Fibroblast of skin of left quadriceps (primary cell): ENCODE measurements at places on chromosomes 16 and 17.

DNA sequence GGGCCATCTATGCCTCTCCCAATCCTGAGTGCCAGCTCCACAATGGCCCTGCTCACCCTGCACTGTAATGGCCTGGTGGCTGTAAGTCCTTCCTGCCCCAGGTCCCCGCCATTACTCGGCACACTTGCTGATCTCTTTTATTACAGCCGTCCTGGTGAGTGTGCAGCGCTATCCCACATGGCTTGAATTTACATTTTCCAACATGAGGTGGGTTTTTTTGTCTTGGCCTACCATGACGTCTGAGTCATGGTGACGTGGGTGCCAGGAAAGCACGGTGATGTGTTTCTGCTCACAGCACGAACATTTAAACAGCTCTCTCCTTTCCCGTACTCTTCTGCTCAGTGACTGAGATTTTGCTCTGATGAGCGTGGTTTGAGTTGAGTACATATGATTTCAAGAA, 55.2 kb upstream of the FOXF1 start:
- peak; percentile 93 for DNase-seq

GRCh38 chr16:16164243-16164642, 59.1 kb downstream of the ABCC6 start:
- no peak for DNase-seq

GRCh38 chr16:21689107-21689506, 25.3 kb downstream of the OTOA start:
- DNase-seq: no peak

GRCh38 chr17:30086896-30087295, 29.7 kb upstream of the NSRP1 start:
- no peak for DNase-seq

DNA sequence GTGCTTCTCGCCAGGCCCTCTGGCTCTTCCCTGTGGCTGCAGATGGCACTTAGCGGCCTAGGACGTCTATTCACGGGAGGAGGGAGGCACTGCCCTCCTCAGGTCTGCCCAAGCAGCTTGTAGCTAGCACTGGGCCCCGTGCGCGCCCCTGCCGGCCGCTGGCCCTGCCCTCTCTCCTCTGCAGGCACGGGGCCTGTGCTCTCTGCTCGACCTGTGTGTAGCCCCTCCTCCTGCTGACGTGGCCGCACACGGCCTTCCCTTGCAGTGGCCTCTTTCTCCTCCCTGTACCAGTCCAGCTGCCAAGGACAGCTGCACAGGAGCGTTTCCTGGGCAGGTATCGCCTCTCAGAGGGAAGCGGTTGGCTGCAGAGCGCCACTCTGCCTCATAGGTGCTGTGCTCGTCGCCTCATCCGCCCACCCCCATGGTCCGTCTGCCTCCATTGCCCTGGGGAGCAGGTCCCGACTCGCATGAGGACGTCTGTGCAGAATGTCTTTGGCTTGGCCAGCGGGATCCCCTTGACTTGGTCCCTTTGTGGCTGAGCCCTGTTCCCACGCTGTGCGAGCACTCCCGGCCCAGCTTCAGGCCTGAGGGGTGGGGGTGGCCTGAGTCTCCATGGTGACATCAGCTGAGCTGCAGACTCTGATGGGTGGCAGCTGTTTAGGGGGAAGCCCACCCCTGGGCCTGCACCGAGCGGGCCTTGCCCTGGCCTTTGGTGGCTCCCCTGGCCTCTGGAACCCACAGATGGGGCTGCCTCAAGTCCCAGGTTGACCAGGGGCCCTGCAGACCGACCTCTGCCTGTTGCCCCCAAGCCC, 34.6 kb downstream of the TSC2 start:
- no peak for DNase-seq

DNA sequence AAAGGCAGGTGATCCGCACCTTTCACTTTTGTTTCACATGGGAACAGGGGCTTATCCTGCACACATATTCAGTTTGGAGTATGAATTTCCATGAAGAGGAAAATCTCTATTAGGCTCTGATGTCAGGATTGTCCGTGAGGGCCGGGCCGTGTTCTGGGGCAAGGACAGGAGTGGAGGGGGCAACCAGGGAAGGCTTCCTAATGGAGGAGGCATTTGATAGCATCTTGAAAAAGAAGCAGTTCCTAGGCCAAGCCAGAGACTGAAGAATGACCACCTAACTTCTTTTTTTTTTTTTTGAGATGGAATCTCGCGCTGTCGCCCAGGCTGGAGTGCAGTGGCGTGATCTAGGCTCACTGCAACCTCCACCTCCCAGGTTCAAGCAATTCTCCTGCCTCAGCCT, 174.2 kb downstream of the SEC14L1 start:
- no peak for DNase-seq

DNA sequence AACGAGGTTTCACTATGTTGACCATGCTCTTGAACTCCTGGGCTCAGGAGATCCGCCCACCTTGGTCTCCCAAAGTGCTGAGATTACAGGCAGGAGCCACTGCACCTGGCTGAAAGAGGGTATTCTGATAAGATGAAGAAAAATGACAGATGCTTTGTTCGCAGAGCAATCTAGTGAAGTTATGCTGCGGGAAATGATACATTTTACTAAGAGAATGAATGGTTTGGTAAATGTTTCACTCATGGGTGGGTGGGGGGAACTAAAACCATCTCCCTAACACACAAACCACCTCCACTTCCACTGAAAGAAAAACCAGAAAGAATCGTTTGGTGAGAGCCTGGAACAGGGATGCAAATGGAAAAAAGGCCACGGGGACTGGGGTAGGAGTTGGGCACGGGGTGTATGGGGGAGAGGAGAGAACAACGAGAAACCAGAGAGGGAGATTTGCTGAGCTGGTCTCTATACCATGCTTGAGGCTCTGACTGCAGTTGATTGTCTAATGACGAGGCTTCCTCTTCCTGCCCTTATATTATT, 19.0 kb upstream of the XYLT2 start:
- no peak for DNase-seq

- no peak for DNase-seq
These were observed 6.2 kb downstream of the PHF12 start for GRCh38 chr17:28944862-28945741.

- peak; percentile 32 for DNase-seq
These were observed at the start of the genes ABI3 and GNGT2 for GRCh38 chr17:49210158-49211029. Gene ABI3 (plus strand): TSS chr17:49210707. CDS start chr17:49210725, 18 bp downstream. Gene GNGT2 (minus strand): TSS chr17:49210574. CDS start chr17:49207422, 3,152 bp downstream.

DNA sequence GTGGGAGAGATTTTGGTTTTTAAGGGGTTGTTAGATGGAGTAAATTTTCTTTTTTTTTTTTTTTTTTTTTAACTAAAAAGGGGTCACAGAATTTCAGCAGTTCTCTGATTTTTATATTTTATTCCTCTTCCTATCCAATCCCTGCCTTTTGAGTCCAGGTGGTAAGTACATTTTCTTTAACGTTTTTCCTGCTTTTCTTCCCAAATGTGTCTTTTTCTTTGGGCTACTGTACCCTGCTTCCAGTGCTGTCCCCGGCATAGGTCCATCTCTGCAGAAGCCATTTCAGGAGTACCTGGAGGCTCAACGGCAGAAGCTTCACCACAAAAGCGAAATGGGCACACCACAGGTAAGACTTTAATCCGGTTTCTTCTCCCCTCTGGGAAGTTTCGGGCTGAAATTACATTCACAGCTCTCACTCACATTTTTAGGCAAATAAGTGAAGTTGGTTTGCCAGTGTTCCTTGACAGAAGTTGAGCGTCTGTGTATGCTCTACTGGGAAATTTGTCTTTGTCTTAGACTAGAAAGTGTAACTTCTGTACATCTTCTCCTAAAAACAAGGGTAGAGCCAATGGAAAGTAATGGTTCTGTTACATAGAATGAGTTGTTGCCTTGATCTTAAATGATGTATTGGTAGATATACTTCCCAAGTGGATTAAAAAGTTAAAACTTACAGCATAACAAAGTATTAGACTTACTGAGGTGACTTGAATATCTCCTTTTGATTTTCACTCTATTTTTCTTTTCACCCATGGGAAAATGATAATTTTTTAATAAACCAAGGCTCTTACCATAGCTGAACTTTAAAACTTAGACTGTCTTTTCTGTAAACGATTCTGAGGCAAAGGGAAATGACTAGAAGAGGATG, 54.5 kb downstream of the TUBD1 start:
- no peak for DNase-seq

GRCh38 chr16:89661215-89661614, 3.6 kb downstream of the SPATA33 start:
- DNase-seq: no peak

DNA sequence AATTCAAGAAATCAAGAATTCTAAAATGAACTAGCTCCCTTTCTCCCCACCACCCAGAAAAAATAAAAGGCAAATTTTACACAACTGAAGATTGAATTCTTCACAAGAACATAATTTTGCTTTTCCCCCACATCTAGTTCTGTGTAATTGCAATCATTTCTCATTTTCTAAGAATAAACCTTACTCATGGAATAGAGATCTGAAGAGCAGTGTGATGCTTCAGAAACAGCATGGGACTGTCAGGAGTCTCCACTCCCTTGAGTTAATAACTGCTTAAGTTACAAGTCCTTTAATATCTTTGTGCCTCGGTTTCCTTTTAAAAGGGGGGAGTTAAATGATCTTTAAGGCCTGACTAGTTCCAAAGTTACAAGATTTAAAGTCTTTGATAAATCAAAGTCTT, 53.7 kb downstream of the CACNG1 start:
- DNase-seq: no peak

- DNase-seq: no peak
These were observed 14.6 kb downstream of the MAPT start for GRCh38 chr17:45908935-45909334.

DNA sequence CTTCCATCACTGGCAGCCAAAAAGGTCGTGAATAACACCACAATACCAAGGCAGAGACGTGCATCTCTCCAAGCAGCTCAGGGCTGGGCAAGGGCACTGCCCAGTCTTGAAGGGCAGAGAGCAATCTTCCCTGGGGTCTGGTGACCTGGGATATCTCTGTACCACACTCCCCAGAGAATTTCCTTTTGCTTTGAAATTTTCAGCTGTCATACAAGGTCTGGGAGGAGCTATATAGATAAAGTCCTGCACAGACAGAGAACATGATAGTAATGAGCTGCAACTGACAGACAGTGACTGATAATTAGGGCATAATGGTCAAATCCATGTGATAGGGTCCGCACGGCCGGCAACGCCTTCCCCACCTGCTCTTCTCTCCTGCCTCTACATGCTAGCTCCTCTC, 68.2 kb downstream of the DYNLRB2 start:
- no peak for DNase-seq

- no peak for DNase-seq
These were observed 136.5 kb downstream of the FTO start for GRCh38 chr16:53840456-53840855.

GRCh38 chr17:60137731-60138130, 12.0 kb upstream of the CA4 start:
- DNase-seq: no peak

DNA sequence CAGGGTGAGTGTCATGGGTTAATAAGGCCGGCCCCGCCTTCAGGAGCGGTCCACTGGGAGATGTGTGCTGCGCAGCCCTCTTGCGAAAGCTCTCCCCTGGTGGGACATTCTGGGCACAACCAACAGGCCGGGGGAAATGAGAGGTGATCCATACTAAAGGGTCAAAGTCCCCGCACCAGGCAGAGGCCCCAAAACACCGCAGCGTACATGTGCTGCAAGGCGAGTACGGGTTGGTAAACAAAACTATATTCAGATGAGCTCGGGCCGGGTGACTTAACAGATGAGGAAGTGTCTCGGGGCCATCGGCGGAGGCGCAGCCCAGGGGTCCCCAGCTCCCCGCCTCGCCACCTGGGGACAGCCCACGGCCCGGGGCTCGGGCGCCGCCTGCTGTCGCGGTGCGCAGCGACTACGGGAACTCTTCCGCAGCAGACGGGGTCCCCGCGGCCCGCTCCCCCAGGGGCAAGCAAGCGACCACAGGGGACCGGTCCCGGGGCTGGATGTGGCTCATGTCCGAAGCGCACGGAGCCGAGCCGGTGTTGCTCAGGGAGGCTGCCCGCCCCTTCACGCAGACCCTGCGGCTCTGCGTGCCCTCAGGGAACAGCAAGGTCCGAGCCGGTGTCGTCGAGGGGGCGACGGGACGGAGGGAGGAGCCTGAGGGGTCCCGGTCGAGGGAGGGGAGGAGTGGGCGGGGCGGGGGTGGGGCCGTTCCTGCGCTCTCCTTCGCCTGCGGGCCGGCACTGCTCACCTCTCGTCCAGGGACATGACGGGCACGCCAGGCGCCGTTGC, at the start of gene RAB37:
Gene RAB37, plus strand, starts transcription at position 744 of the 786 bp plus-strand sequence. Its CDS starts 17 bp downstream, at position 761.
- DNase-seq: no peak

DNA sequence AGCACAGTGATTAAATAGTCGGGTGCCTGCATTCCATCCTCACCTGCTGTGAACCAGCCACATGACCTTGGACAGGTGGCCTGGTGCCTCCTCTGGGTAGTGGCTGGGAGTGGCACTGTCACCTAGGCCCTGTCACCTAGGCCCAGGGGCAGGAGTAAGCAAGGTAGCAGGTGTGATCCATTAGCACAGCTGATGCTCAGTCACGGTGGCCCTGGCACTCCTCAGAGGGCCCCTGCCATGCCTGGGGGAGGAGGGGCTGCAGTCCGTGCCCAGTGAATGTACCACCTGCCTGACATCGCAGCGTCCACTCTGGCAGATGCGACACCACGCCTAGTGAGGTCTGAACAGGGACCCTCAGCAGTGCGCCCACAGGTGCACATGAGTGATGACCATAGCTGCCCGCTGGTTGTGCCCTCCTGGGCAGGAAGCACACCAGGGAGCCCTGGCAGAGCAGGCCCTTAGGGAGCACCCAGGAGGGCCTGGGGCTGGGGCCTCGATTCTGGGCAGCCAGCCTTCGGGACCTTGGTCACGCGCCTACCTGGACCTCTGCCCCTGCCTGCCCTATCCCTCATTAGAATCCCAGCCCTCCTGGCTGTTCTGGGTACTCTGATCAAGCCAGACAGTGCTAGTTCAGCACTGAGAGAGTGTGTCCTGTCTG, 33.1 kb upstream of the CRISPLD2 start:
- DNase-seq: no peak

- DNase-seq: no peak
These were observed 12.6 kb upstream of the ADGRG1 start for GRCh38 chr16:57615813-57616212.

- no peak for DNase-seq
These were observed 146.5 kb downstream of the MAP2K6 start for GRCh38 chr17:69560987-69561441.

DNA sequence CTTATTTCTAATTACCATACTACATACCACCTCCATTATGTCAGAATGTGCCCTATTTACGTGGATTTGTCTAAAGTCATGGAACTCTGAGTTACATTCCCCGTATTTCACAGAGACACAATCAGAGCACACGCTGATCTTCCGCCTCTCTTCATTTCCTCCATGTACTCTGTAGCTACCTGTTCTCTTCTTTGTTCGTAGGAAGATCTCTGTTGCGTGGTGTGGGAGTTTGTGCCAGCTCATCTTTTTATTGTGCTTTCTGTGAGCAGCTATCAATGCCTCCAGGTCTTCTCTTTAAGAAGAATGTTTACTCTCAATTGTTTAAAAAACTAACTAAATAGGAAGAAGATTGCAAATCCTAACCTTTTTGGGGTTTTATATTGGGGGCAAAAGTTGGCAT, 26.9 kb downstream of the NLRC5 start:
- DNase-seq: no peak
